ENCODE measurements at places on chromosomes 4 and X.
A peak's percentile ranks its signal among the peaks of the same experiment; 100 is the strongest.

DNA sequence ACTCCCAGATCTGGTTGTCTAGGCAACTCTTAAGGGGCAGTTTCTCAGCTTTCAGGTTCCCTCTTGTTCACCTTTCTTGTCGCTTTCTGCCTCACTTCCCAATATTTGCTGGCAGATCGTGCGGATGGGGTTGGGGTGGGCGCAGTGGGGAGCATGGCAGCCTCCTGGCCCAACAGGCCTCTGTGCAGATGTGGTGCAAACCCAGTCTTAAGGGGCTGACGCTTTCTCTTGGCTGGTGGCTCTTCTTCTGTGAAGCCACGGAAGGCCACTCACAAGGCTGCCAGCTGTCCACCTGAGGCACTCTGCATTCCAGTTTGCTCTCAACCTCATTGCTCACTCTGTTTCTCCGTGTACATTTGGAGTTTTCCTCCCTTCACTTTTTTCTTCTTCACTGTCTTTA is 61.7 kb downstream of the NBDY start:
- DNase-seq, result no peak

DNA sequence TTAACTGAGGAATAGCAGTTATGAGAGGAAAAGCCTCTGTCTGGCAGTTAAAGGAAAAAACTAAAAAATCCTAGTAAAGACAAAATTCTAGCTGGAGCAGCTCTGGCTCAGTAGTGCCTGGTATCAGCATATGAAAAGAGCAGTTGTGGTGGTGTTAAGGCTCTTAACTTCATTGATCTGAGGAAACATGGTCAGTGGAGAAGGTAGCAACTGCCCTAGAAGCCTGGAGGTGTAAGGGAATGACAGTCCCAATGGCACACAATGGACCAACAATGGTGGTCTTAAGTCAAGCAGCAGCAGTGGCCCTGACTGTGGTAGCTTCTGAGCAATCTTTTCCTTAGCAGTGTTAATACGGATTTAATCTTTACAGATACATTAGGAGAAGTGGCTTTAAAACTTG is 189.6 kb upstream of the POF1B start:
- no peak for DNase-seq

DNA sequence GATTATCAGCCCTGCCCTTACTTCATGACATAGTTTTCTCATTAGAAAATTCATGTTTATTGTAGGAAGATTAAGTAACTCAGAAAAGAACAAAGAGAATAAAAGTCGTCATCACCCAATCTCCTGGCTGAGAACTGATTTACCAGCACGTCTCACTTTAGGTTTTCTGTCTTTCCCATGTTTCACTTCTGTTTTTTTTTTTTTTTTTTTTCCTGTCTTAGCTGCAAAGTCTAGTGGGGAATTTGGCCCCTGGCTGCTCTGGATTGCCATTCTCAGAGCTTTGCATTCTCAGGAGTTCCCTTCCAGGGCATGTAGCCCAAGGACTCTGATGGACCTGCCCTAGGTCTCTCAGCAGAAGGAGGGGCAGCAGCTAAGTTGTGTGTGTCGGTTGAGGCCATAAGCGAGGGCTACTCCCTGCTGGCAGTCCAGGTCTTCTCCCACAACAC is 57.8 kb downstream of the TMEM131L start:
- no peak for DNase-seq

DNA sequence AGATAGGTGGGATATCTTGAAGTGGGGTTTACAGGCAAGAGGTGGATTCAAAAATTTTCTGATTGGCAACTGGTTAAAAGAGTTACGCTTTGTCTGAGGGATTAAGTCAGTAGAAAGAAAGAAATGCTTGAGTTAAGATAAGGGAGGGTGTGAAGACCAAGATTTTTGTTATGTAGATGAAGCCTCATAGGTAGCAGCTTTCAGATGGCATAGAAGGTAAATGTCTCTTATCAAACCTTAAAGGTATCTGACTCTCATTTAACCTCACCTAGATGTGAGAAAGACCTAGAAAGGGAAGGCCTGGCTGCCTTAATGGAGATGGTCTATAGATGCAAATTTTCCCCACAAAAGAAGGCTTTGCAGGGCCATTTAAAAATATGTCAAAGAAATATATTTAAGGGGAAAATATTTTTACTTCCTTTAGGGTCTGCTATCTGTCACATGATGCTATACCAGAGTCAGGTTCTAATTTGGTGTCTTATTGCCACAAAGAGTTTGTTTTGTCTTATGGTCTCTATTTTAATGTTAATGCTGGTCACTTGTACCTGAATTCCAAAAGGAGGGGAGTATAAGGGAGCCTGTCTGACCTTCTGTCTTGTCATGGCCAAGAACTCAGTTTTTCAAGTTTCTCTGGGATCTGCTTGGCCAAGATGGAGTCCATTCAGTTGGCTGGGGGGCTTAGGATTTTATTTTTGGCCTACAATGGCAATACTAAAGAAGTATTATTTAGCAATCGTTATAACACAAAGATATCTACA is 699.1 kb upstream of the AMOT start:
- no peak for DNase-seq

DNA sequence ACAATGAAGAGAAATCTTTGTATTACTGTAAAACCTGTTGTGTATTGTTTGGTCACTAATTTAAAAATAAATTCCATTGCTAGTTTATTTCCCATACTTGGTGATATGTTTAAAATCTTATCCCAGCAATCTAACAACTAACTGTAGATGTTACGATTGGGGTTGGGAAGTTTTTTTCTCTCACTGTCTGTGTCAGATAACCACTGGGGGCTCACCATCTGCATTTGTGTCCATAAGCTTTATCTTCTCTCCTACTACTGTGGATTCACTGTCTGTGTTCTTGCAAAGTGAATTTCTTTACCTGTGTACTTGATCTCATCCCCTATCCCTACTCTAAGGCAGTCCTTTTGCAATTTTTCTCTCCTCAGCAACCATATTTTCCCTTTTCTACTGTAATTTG is 81.3 kb downstream of the STIM2 start:
- DNase-seq, result no peak

DNA sequence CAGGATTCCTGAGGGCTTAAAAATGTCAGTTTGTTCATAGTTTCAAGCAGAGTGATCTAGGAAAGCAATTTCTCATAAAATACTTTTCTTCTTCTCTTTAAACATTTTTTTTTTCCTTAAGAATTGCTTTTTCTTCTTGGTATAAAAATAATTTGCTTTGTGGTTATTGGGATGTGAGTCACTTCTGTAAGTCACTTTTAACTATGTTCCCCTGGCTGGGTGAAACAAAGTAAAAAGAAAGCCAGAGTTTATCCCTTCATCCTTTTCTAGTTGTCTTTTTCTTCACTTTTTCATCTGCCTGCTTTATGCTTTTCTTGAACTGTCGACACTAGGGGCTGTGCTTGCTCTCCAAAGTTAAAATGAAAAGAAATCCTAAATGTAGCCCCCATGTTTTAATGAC is 33.5 kb downstream of the ARSJ start:
- peak; percentile 39 for DNase-seq

- DNase-seq, result no peak
Observed at GRCh38 chr4:107712236-107712635, 7.8 kb downstream of the PAPSS1 start.

DNA sequence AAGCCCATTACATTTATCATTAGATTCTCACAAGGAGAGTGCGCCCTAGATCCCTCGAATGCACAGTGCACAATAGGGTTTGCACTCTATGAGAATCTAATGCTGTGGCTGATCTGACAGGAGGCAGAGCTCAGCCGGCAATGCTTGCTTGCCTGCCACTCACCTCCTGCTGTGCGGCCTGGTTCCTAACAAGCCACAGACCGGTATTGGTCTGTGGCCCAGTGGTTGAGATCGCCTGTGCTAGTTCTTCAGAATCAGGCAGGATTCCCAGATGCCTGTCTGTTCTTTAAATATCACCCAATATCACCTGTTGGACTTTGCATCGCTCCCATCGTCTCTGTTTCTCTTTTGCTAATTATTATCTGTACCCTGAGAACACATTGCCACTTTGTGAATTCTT is 14.0 kb downstream of the DSPP start:
- DNase-seq, result no peak

DNA sequence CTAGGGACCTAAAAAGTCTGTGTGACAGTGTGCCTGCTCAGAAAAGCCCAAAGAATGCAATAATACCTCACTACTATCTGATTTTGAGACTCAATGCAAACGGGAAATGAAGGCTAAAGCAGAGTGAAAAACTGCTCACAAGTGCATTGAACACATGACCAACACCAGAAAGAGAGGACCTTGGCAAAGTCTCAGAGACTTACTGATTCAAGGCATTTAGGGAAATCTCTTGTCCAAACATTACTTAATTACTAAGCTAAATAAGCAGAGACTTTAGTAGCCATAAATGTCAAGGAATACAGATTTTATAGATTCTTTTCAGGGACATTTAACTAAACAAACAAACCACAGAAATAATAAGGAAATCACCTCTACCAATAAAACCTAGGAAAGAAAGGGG is 916.0 kb downstream of the FSTL5 start:
- DNase-seq, result no peak

DNA sequence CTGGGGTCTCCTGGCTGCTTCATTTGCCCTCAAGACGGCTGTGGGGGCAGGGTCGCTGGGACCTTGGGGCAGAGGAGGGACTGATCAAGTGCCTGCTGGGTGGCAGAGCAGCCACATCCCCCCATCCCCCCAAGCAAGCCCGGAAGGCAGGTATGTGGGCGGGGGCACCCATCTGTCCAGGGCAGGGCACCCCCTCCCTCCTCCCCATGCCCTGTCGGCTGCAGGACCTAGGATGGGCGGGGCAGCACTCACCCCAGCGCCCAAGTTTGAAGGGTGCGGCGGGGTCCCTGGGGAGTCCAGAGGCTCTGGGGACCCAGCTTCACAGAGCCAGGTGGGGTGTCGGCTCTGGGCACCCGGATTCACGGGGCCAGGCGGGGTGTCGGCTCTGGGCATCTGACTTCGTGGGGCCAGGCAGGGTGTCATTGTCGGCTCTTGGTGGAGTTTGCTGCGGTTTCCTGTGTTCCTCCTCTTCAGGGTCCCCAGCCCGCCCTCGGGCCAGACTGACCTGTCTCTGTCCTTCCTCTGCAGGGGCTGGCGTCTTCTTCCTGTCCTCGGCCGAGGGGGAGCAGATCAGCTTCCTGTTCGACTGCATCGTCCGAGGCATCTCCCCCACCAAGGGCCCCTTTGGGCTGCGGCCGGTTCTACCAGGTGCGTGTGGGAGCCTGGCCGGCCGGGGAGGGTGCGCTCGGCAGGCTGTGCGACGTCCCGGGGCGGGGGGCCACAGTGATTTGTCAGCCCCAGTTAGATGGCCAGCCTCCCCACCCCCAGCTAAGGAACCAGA is 22.1 kb downstream of the DOK7 start:
- no peak for DNase-seq

DNA sequence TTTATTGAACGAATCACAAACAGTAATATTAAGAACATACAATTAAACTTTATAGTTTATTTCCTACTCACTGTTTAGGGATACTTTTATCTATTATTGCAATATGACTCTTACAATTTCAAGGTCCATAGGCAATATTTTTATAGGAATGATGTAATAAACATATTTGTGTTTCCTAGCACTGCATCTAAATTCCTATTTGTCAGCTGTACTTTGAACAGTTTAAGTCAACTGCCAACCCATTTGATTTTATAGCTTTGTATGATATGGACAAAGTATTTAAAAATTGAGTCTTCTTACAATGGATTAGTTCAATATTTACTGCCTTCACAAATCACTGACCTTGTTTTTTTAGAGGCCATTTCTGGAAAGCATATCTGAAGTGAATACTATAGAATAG is 199.3 kb downstream of the PCDH7 start:
- no peak for DNase-seq

- DNase-seq, result no peak
Observed at GRCh38 chrX:56313308-56313707, 81.2 kb downstream of the KLF8 start.

GRCh38 chr4:47717188-47717587 is 120.7 kb downstream of the CORIN start:
- no peak for DNase-seq

GRCh38 chr4:48024522-48024921 is 8.0 kb downstream of the NIPAL1 start:
- DNase-seq, result no peak

- DNase-seq, result no peak
Observed at GRCh38 chrX:12956704-12957534, 18.0 kb upstream of the TMSB4X start.

- no peak for DNase-seq
Observed at GRCh38 chr4:958696-959337, 14.6 kb downstream of the DGKQ start.

DNA sequence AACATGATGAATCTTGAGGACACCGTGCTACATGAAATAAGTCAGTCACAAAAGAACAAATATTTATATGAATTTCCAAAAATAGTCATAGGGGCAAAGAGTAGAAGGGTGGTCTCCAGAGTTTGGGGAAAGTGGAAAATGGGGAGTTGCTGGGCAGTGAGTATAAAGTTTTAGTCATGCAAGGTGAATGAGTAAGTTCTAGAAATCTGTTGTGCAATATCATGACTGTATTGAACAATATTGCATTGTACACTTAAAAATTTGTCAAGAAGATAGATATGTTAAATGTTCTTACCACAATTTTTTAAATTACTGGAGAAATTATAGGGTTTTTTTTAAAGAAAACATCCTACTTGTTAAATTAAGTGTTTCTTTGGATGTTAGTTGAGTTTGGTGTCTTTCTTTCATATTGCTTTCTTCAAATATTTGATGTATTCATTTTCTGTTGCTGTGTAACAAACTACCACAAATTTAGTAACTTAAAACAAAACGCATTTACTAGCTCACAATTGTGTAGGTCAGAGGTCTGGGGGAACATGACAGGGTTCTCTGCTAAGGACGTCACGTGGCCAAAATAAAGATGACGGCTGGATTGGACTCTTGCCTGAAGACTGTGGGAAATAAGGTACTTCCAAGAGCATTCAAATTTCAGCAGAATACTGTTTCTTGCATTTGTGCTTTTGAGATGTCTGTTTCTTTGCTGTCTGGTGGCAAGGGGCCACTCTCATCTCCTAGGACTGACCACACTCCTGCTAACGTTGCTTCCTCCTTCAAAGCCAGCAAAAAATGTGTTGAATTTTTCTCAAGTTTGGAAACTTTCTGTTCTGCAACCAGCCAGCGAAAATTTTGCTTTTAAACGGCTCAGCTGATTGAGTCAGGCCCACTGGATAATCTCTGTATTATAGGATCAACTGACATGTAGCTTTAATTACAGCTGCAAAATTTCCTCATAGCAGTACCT is 76.7 kb downstream of the CPEB2 start:
- peak; percentile 5 for DNase-seq

- DNase-seq, result no peak
Observed at GRCh38 chr4:122536001-122536400, 79.5 kb upstream of the IL2 start.

GRCh38 chr4:7417639-7418038 is 17.1 kb downstream of the PSAPL1 start:
- DNase-seq, result no peak

GRCh38 chr4:145820407-145820806 is 118.2 kb downstream of the ZNF827 start:
- DNase-seq, result no peak

DNA sequence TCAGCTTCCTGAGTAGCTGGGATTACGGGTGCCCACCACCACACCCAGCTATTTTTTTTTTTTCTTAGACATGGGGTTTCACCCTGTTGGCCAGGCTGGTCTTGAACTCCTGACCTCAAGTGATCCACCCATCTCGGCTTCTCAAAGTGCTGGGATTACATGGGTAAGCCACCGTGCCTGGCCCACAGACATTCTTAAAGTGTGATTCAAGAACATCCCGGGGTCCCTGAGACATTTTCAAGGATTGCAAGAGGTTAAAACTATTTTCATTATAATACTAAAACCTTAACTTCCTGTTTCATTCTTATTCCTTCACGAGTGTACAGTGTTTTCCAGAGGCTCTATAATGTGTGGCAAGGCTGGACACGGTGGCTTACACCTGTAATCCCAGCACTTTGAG is 318.7 kb downstream of the CAMK2D start:
- no peak for DNase-seq

Measured in GM03348 (cell line).